Nucleus accumbens (tissue), 56 donors: ENCODE measurements at places on chromosomes 1 and 21.

DNA sequence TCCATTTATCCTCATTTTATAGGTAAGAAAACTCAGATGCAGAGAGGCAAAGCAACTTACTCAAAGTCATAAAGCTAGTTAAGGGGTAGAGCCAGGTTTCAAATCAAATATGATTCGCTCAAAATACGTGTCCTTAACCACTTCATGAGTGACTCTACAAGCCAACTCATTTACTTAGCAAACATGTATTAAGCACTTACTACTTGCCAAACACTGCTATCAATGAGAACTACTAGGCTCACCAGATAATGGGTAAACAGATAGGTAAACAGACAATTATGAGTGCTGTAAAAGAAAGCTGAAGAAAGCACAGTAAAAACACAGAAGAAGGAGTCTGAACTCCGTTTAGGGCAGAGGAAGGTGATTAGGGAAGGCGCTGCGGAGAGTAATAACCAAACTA, 65.9 kb downstream of the WDR64 start:
- no peak for DNase-seq

DNA sequence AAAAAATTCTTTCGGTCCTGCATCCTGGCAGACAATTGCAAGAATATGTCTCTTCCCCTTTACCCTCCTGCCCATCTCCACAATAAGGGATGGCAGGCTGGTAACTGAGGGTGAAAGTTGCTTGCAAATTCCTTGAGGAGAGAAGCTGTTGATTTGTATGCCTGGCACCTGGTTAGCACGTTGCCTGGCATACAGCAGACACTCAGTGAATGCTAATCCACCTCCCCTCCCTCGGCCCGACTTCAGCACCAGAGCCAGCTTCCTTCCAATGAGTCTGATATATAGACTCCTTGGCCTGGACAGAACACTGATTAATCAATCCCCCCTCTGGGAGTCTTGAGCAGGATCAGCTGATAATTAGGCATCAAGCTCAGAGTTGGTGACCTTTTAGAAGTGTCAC, 39.1 kb downstream of the KCNC4 start:
- DNase-seq, result peak; percentile 29

- DNase-seq, result no peak
Observed at GRCh38 chr1:241751524-241751923, 96.5 kb upstream of the EXO1 start.

DNA sequence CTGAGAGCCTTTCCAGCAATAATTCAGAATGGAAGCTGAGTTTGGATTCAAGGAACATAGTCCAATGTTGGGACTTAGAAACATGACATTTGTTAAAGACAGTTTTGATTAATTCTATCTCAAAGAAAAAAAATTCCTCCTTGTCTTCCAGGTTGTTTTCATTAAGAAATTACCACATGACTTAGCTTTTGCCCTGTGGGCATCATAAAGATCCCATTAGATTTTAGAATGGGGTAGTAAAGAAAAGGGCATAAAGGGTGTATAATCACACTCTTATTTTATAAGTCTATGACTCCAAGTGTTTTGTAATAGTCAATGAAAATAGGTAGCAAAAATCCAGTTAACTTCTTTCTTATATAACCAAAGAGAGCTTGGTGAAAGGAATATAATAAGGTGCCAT, 14.3 kb upstream of the PRKAA2 start:
- no peak for DNase-seq

- DNase-seq, result no peak
Observed at GRCh38 chr1:97505816-97506215, 415.0 kb downstream of the DPYD start.

GRCh38 chr1:83029050-83029449, 969.9 kb downstream of the TTLL7 start:
- no peak for DNase-seq

- DNase-seq, result no peak
Observed at GRCh38 chr21:43274022-43274945, 105.5 kb downstream of the CRYAA start.

- no peak for DNase-seq
Observed at GRCh38 chr21:41600556-41600955, 92.6 kb upstream of the TMPRSS2 start.

GRCh38 chr21:37432710-37433455, 66.3 kb downstream of the DYRK1A start:
- DNase-seq, result no peak

GRCh38 chr1:33606272-33606671, 133.8 kb downstream of the ZSCAN20 start:
- DNase-seq, result no peak

DNA sequence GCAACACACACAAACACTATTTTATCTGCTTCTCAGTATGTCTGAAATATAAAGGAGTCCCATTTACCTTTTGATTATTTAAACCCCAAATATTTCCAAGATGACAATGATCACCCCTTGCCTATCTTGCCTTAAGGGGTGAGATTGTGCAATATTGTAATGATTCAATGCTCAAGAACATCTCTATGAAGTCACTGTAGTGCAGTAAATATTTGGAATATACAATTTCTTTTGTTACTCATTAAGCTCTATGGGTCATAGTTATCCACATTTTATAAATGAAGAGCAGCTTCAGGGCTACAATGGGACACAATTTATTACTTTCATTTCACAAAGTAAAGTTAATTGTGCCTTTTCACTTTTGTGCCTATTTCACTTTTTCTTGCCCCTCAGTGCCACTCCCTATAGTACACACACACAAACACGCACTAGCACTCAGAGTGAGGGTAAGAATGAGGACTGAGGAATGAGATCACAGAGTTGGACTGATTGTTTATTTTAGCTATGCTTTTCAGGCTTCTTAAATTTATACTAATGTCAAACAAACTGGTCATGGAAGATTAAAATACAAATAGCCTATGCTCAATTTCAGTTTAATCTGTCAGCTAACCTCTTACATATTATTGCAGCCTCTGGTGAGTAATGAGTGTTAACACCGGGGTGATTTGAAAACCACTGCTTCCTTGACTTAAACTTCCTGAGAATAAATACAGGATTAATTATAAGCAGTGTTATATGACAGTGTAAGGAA, 521.0 kb upstream of the B3GALT2 start:
- no peak for DNase-seq

- no peak for DNase-seq
Observed at GRCh38 chr1:213014642-213015041, 1.0 kb downstream of the ANGEL2 start.

- DNase-seq, result no peak
Observed at GRCh38 chr1:234668577-234668955, 58.6 kb upstream of the IRF2BP2 start.

DNA sequence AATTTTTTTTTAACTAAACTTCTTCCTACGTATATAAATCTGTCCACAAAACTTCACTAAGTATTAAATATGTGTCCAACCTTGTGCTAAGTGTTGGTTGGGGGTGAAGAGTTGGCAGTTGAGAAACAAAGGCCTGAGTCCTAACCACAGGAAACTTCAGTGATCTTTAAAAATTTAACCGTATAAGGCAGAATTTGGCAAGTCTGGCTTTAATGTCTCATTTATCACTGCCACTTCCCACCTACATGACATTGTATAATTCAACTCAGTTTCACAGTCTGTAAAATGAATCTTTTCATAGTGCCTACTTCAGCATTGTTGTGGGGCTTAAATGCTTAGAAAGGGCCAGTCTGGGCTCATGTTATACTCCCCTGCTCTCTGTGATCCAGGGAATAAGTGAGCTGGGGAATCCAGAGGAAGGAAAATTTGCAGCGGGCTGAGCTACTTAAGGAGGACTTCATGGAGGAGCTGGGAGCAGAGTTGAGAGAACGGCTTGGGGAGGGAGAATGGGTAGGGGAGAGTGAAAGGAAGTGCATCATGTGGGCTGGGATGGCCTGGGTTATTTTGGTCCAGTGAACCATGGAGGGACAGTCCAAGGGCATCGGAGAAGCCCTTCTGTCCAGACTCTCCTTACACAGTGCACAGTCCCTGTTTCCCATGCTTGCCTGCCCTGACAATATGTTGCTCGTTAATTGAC, 14.5 kb downstream of the IFNAR2 start:
- DNase-seq, result no peak

DNA sequence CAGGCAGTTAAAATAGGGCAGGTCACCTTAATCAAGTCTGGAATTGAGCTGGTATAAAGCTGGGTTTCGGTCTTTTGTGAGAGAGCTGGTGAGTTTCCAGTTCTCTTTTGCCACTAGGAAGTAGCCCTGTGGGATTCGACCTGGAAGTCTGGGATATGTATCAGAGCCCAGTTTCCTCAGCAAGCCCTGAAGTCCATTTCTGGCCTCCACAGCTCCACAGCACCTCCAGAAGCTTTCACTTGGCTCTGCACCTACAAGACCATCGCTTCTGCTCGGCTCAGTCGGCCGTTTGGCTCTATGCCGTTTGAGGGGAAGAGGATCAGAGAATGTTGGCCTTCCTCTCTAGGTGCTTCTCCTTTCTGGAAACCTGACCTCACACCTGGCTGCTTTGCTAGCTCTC, 148.0 kb downstream of the GALNT2 start:
- peak; percentile 28 for DNase-seq

- no peak for DNase-seq
Observed at GRCh38 chr1:218494449-218494852, 149.3 kb downstream of the TGFB2 start.

DNA sequence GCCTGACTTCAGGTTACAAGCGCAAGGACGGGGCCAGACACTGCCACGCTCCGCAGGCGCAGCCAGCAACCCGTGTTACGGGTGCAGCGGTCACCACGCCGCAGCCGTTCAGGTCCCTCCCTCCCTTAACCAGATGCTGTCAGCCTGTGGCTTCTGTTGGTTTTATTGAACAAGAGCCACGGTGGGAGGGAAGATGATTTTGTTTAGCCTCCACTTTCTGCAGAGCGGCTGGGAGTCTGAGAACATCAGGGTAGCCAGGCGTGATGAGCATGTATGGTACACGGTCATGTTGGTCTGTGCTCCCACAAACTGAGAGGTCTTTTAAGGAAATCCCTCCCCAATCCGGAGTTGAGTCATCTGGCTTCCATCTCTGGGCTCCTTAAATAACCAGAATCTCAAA, 18.5 kb upstream of the ADARB1 start:
- DNase-seq, result no peak

GRCh38 chr1:48027533-48027835, 30.3 kb upstream of the TRABD2B start:
- no peak for DNase-seq

- no peak for DNase-seq
Observed at GRCh38 chr1:203454986-203455471, 20.6 kb upstream of the PRELP start.

DNA sequence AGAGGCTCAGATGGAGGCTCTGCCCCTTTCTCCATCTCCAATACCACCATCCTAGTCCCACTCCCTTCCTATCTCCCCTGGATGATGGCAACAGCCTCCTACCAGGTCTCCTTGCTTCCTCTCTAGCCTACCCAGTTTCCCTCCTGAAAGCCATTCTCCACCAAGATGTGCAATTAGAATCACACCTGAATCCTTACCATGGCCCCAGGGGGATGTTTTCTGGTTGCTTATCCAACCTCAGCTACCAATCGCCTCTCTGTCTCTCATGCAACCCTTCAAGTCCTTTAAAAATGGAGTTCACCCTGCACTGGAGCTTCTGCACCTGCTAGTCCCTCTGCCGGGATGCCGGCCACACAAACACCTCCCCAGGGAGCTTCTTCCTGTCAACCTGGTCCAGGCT, 2.9 kb downstream of the RCAN1 start:
- no peak for DNase-seq

- no peak for DNase-seq
Observed at GRCh38 chr1:53895421-53895820, 1.4 kb downstream of the DIO1 start.

DNA sequence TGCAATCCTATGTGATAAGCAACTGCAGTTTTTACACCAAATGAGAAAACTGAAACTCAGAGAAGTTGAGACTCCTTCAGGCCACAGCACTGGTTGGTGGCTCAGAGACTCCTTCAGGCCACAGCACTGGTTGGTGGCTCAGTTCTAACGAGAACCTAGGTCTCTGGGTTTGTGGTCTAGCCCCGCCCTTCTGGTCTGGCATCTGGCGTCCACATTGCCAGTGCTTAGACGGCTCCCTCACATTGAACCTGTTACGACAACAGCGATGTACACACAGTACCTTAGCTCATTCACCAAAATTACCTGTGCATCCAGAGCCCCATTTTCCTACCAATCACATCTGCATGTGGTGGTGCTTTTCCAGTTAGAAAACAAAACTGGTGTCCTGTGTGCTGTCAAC, 66.1 kb downstream of the NID1 start:
- no peak for DNase-seq

DNA sequence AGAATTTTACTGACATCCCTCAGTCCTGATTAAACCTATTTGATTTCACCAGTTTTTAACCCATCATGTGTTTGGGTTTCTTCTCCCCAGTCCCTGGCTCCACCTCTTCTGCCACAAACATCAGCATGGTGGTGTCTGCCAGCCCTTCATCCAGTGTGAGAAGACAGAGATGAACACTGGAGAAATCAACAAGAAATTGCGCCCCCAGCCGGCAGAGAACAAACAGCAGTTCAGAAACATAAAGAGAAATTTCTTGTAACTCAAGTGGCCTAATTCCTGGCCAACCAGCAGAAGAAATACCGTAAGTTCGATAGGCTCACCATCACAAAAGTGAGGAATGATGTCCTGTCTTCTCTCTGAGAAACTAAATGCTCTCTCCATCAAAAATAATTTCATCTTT, 18.3 kb downstream of the S100A11 start:
- DNase-seq, result no peak

DNA sequence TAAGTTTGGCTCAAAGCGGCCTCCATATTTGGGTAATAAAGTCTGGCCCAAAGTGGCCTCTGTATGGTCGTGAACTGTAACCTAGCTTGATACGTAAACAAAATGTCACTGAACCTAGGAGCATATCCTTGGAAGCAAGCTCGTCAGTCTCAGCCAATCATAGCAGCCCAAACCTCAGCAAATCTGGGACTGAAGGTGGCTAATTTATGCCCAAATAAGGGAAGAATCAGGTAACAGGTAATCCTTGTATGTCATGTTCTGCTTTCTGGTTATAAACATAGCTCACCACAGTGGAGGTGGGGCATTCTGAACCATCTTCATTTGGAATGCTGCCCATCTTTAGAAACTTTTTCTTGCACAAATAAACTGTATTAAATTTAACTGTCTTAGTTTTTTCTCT, 281.1 kb downstream of the TTLL7 start:
- no peak for DNase-seq

GRCh38 chr1:230278871-230279582, 147.1 kb downstream of the PGBD5 start:
- DNase-seq, result no peak

- peak; percentile 78 for DNase-seq
Observed at GRCh38 chr1:61184040-61184713, 101.8 kb downstream of the NFIA start.

DNA sequence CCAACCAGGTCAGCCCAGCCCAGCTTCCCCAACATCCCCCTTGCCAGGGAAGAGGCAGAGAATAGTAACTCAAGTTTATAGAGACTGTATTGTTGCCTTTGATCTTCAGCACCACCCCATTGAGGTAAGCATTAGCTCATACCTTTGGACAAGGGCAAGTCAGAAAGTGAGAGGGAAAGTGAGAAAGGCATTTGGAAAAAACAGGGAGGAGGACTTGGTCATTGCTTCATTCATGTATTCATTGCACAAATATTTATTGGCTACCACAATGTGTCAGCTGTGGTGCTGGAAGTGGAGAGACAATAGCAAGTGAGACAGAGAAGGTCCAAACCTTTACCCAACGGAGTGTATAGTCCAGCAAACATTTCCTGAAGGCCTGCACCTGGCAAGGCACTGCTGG, 561.2 kb downstream of the KIF26B start:
- DNase-seq, result no peak

- DNase-seq, result no peak
Observed at GRCh38 chr1:237507005-237507404, 383.7 kb downstream of the ZP4 start.
